Articular chondrocyte of knee joint (primary cell): ENCODE measurements at places on chromosomes 3 and 15. TPM values are rescaled to one million over a fixed set of nuclear protein-coding genes. Genes with fewer than 3 reads are reported as not detected.

CFAP91 gene
- total RNA-seq: 1.3 and 1.4 TPM in 2 replicates

MUC20 gene
- 1.4 and 1.6 TPM in 2 replicates for total RNA-seq

CPN2 gene
- total RNA-seq: under 0.01 TPM in 1 of 2 replicates, not detected in the other

ITIH4 gene
- total RNA-seq: 2.7 and 4.7 TPM in 2 replicates

GOLGA6A gene
- total RNA-seq: 0.11 and 0.13 TPM in 2 replicates

SCAPER gene
- 14.5 and 15.1 TPM in 2 replicates for total RNA-seq

LRRC34 gene
- 6.1 and 11.1 TPM in 2 replicates for total RNA-seq
